ENCODE measurements at places on chromosomes 4 and X.
A peak's percentile ranks its signal among the peaks of the same experiment; 100 is the strongest.

DNA sequence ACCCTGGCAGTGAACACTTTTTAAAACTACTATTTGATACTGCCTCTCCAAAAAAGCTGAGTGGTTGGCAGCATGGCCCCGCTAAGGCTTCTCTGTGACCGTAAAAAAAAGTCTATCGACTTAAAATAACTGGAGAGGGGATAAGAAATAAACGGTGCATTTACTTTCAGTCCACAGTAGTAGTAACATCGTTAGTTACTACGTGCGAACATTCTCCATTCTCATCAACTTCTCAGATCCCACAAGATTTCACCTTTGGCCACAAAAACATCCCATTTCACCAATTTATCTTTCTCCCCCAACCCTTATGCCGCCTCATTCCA lies 524 bp upstream of the EXOSC9 start:
- DNase-seq = no peak

- peak; percentile 58 for DNase-seq
These were observed at the start of gene TCEAL3 for GRCh38 chrX:103607364-103608305. TCEAL3 (plus strand) TSS chrX:103607963; CDS start chrX:103609065, 1,102 bp downstream.

GRCh38 chrX:43939187-43939926 lies 33.8 kb downstream of the NDP start:
- no peak for DNase-seq

DNA sequence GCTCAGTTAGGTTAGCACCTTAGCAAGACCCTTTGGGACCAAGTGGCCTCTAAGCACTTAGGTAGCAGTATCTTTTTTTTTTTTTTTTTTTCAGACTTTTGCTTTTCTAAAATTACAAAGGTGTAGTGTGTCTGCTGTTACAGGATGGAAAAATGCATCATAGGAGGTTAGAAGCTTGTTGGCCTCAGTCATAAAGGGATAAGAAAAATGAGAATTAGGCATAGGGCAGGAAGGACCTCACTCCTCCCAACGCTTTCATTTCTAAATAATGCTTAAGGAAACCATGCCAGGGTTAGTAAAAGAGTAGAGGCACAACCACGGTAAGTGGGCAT lies 148.4 kb upstream of the PLAC1 start:
- DNase-seq = no peak

DNA sequence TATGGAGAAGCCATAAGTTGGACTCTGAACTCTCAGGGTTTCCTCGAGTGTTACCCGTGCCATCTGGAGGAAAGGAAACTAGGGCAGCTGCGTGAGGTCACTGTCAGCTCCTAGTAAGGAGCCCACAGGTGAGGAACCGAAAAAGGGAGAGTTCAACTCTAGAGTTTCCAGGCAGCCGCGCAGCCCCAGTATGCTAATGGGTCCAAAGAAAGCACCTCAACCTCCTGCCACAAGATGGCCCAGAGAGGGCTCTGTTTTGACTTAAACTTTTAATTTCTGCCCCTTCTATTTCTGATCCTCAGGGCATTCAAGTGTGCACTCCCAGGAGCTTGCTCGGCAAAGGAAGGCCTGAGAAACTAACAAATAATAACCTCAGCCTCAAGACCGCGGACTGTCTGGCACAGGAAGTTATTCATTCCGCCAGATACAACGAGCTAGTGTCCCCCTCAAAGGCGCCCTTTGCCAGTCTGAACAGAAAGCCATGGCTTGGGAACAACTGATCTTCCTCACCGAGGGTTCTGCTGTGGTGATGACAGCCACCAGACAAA lies 13.9 kb downstream of the SCARB2 start:
- no peak for DNase-seq

DNA sequence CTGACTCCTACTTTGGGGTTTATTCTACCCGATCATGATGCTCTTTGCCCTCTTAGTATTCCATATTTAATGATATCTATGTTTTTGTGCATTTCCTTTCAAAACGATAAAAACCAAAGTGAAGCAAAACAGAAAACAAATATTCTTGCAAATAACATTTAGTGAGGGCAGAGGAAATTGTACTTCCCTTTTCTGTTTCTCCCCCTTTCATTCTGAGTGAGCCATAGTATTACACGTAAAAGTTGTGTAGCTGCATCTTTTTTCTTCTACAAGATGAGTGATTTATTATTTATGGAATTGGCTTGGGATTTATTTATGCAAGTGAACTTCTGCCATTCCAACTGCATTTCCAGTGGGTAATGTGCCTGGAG lies 109.9 kb downstream of the AFF2 start:
- no peak for DNase-seq

- no peak for DNase-seq
These were observed 29.8 kb downstream of the IQCM start for GRCh38 chr4:149785696-149786431.
